ENCODE measurements at places on chromosomes 16 and 17.

- no peak for DNase-seq
These were observed 260.5 kb downstream of the CBLN1 start for GRCh38 chr16:49021136-49021535.

GRCh38 chr17:73480740-73481139, 163.5 kb downstream of the SDK2 start:
- DNase-seq, result no peak

GRCh38 chr16:55021595-55022475, 91.2 kb downstream of the IRX5 start:
- DNase-seq, result peak; percentile 60

- DNase-seq, result no peak
These were observed 7.1 kb upstream of the PSMD3 start for GRCh38 chr17:39973496-39973895.

DNA sequence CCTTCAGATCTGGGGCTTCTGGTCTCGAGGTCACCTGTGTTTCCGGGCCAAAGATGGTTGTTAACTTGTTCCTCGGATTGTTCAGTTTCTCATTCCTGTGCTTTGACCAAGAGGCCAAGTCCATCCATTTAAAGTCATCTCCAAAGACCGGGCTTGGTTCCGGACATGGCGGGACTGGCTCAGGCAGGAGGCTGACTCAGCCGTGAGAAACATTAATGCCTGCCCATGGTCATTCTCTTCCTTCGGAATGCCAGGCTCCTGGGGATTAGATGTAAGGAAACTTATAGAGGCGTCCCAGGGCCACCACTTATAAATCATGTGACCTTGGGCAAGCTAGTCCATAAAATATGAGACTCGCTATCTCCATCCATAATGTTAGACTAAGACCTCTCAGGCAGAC, 13.6 kb upstream of the NKD1 start:
- DNase-seq, result no peak

Measured in KBM-7 (cell line).